Left renal cortex interstitium (tissue), 4 donors: ENCODE measurements at places on chromosomes 1 and 21. TPM values are rescaled to one million over a fixed set of nuclear protein-coding genes. Genes with fewer than 3 reads are reported as not detected.

DNA sequence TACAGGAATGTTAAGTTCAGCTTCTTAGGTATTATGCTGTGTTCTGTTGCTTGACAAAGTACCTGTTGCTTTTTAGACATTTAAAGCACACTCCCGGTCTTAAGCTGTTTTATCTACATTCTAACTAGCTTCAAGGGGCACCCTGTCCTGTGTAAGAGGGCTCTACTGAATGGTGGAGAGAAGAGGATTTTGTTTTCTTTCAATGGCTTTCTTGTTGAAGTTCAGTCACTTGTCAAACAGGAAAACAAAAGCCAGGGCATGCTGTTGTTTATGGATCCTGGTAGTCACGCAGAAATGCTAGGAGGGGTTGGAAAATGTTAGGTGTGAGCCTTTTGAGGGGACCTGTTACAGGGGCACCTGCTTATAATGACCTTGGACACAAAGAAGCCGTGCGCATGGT is 30.7 kb downstream of the PGM1 start:
- DNase-seq, result no peak

DNA sequence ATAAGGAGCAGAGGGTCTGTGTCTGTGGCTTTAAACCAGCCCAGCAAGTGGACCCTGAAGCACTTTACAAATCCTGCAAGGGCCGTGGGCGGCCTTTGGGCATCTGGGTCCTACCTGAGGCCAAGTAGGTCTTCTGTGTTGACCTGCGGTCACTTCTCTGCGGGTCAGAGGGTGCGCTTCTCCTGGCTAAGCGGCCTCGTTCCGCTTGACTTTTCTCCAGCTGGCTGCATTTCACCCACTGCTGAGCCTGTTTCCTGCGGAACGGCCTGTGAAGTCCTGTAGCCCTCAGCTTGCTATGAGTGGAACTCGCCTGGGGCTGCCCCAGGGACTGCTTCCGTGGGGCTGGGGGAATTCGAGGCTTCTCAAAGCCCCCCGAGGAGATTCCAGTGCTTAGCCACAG is 43.3 kb downstream of the SLC37A1 start:
- no peak for DNase-seq

DNA sequence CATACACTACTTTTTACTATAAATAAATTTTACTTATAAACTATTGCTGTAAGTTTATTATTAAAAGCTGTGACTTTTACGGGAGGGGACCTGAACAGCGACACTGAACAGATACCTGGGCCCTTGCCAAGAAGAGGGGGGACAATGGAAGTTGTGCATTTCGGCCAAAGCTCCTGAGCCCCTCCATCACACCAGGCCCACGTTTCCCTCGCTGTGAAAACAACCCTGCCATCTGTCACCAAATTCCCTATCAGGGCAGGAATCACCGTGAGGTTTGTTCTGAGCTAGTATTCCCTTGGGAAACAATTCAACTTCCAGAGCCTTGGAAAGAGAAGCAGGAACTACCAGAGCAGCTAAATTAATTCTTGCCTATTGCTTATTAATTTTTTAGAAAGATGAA is 37.0 kb downstream of the VTCN1 start:
- DNase-seq, result no peak

- DNase-seq, result no peak
These were observed 67.6 kb downstream of the NR5A2 start for GRCh38 chr1:200095057-200095577.

DNA sequence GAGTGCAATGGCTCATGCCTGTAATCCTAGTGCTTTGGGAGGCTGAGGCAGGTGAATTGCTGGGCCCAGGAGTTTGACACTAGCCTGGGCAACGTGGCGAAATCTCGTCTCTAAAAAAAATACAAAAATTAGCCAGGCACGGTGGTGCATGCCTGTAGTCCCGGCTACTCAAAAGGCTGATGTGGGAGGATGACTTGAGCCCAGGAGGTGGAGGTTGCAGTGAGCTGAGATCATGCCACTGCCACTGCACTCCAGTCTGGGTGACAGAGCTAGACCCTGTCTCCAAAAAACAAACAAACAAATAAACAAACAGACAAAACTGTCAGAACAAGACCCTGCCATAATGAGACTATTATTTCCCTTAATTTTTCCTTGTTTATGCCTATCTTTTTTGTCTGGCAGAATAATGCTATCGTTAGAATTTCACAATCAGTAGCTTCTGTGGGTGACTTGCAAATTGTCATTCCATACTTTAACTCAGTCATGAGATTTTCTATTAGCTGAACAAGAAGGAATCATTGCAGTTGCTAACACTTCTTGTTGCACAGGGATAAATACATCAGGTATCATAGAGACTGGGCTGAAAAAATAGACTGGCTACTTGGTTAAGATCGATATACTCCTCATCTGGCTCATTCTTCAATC is 7.5 kb upstream of the THEM4 start:
- no peak for DNase-seq

- no peak for DNase-seq
These were observed 184.6 kb downstream of the SDCCAG8 start for GRCh38 chr1:243440406-243440805.

GRCh38 chr1:27435566-27436203 is 43.3 kb downstream of the GPR3 start:
- DNase-seq, result no peak

The AIDA gene
- polyA plus RNA-seq, result 60.3 TPM

GRCh38 chr1:89896105-89896942 is 75.5 kb downstream of the LRRC8D start:
- no peak for DNase-seq

DNA sequence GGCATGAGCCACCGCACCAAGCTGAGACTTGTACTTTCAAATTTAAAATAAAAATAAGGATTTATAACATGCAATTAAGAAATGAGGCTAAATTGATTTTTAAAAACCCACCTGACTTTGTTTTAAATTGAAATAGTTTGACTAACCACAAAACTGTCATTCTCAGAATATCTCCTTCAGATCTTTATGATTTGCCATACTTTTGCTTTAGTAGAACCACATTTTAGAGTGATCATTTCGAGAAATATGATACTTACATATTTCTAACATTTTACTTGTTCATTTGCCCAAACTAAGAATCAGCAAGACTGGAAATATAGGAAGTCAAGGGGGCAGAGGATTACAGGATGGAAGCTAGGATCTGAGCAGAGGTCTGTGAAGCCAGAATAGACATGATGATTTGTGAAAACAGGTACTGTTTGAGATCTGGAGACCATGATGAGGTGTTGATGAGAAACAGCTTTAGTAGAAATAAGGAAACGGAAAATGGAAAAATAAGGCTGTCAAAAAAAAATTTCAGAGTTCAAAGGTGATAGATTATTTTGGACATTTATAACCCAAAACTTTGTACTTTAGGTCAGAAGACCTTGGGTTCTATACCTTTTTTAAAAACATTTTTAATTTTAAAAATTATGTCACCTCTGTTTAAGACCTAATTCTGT is 44.8 kb downstream of the GIPC2 start:
- DNase-seq, result no peak

GRCh38 chr1:30511563-30511962 is 211.8 kb downstream of the MATN1 start:
- DNase-seq, result no peak

The AMY2A gene
- not detected for polyA plus RNA-seq

- DNase-seq, result no peak
These were observed 19.6 kb upstream of the PIK3R3 start for GRCh38 chr1:46152016-46152415.

The CADM3 gene
- polyA plus RNA-seq, result 0.04 TPM

DNA sequence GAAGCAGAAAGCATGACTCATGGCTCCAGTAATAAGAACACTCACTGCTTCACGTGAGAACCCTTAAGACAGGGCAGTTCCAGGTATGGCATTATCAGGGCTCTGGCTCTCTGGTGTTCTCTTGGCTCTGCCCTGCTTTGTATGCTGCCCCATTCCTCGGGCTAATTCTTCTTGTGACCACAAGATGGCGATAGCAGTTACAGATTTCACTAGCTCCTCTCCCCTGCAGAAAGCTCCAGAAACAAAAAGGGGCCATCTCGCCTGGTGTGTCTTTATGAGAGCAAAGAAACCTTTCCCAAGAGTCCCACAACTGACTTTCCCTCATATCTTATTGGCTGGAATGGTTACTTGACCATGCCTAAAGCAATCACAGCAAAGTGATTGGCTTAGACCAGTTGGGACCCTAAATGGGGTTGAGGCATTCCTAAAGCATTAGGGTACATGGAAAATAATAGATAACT is 60.1 kb downstream of the F3 start:
- peak; percentile 34 for DNase-seq

DNA sequence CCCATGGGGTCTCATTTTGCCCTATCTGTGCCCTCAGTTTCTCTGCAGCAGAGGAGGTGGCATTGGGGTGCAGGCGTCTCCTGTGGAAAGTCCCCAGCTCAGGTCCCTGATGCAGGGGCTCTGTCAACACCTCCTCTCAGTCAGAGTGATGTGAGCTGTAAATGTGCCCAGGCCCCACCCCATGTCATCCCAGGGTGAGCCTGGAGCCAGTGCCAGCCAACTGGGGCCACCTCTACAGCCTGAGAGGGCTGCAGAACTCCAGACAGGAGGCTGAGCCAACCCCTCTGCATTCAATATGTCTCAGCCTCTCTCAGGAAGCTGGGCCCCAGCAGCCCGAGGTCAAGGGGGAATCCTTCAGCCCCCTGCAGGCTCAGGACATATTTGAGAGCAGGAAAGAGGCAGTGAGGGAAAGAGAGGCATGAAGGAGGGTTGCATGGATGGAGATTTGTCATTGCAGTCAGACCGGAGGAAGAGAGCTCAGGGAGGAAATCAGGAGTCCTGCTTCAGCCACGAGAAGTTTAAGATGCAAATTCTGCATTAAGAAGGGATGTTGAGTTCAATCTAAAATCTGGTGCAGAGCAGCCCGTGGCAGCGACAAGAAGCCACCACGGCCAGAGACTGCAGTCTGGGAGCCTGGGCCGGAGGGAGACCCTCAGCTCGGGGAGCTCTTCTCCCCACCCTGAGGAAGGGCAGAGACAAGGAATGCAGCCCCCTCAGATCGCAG is 288.2 kb upstream of the VAMP3 start:
- DNase-seq, result no peak

The LAPTM5 gene
- polyA plus RNA-seq, result 19.4 TPM

The POMGNT1 gene
- 70.0 TPM for polyA plus RNA-seq

- no peak for DNase-seq
These were observed 26.1 kb upstream of the CR2 start for GRCh38 chr1:207427832-207428585.

The SLC44A5 gene
- polyA plus RNA-seq, result 12.9 TPM

DNA sequence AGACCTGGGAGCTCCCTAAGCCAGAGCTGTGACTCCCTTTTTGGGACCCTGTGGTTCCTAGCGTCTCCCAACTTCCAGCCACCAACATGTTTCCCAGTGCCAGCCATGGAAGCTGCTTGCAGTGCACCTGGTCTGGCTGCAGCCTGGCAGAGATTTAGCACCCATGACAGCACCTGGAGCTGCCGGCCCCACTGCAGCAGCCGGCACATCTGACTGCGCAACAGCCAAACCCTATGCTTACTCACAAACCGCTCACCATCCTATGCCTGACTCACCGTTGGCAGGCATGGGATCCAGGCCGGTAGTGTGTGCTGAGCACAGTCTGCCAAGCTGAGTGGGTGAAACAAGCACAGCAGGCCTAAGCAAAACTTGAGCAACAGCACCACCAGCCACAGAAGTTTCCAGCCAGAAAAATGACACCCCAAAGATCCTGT is 435.9 kb upstream of the PRMT6 start:
- DNase-seq, result no peak

GRCh38 chr1:192476802-192477298 is 98.7 kb upstream of the RGS1 start:
- no peak for DNase-seq

The PFDN2 gene
- 85.7 TPM for polyA plus RNA-seq
